ENCODE measurements at places on chromosomes 5 and 9. TPM values are rescaled to one million over a fixed set of nuclear protein-coding genes. Genes with fewer than 3 reads are reported as not detected.

ISOC1 gene
- polyA plus RNA-seq, result 26.4 TPM

C9orf78 gene
- 37.0 TPM for polyA plus RNA-seq

SYK gene
- polyA plus RNA-seq, result 5.0 TPM

NR5A1 gene
- not detected for polyA plus RNA-seq

PDE4D gene
- polyA plus RNA-seq, result 40.8 TPM

BTF3 gene
- 1,218 TPM for polyA plus RNA-seq

GARIN3 gene
- not detected for polyA plus RNA-seq

DDX4 gene
- 0.23 TPM for polyA plus RNA-seq

NUTM2G gene
- polyA plus RNA-seq, result 1.6 TPM

WNT8A gene
- not detected for polyA plus RNA-seq

PPP3R2 gene
- polyA plus RNA-seq, result not detected

IFNA2 gene
- polyA plus RNA-seq, result not detected

GRCh38 chr9:28301281-28301680 is 728.0 kb upstream of the C9orf72 start:
- DNase-seq, result no peak

GRCh38 chr5:125142458-125142857 is 396.0 kb upstream of the ZNF608 start:
- no peak for DNase-seq

DNA sequence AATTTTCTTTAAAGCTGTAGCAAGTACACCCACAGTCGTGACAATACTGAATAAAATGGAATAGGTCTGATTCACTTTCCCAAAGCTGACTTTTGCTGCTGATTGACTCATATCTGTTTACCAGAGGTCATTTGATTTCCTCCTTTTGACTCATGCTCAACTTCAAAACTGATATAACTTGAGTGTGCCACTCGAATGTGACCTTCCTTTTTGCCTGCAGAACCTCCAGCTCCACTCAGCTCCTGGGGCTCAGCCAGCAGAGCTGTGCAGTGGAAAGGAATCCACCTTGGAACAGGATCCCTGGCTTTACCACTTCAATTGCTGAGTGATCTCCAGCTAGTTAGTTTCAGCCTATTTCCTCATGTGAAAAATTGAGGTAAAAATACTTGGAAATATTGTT is 84.1 kb downstream of the FEM1C start:
- DNase-seq, result no peak

DNA sequence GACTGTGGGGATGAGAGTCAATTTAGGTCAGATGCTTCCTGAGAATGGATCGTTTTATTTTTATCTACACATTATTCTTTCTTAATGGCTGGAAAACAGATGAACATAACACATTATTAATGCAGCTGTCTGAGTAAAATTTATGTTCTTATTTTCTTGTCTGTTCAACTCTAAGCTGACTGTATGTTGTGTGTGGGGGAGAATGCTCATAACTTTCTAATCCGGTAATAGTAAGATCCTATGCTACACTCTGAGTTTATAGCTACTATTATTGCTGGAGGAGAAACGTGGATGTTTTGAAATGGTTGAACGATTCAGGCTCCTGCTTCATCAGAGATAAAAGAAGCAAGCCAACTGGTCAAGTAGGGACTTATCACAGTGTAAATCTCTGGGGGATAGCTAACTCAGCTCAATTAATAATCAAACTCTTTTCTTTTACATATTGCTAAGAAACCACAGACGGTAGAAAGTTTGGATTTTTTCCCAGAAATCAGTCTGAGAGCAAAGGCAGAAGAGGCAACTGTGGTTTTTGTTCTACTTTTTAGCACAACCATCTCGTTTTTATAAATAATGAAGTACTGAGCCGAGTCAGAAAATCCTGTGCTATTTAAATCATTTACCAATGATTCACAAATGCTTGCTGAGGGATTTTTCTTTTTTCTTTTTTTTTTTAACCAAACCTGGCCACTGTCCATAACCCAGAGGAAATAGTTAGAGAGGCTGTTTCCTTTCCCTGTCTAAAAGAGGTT is 265.0 kb upstream of the FAM174A start:
- peak; percentile 7 for DNase-seq

GRCh38 chr5:77449277-77449676 is 42.8 kb downstream of the WDR41 start:
- DNase-seq, result no peak

GRCh38 chr5:19886123-19886917 is 101.7 kb downstream of the CDH18 start:
- no peak for DNase-seq

- no peak for DNase-seq
Measured at GRCh38 chr5:100706776-100707175, 171.6 kb downstream of the FAM174A start.

DNA sequence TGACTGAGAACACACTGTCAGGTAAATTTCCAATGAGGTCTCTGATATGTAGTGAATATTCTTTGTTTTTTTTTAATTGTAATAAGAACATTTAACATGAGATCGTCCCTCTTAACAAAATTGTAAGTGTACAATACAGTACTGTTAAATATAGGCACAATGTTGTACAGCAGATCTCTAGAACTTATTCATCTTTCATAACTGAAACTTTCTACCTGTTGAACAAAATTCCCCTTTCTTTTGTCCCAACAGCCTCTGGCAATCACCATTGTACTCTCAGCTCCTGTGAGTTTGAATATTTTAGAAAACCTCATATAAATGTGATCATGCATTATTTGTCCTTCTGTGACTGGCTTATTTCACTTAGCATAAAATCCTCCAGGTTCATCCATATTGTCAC is 10.6 kb upstream of the PRLR start:
- no peak for DNase-seq

DNA sequence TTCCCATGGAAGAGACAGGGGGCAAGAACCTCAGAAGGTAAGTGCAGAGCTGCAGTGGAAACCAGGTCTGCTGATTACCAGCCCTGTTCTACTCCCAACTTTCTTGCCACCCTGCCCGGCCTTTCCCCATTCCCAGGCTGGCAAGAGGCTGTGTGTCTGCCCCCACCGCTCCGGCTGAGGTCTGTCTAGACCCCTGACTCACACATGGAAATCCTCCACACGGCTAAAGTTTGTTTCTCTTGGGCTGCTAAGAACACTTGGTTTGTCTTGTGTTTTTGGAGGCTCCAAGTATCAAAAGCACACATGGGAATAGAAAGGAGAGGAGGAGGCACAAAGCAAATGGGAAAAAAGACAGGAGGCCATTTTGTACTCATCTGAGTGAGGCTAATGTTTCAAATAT is 168.3 kb downstream of the GABBR2 start:
- no peak for DNase-seq

- no peak for DNase-seq
Measured at GRCh38 chr9:125140576-125140975, 2.8 kb downstream of the SCAI start.

DNA sequence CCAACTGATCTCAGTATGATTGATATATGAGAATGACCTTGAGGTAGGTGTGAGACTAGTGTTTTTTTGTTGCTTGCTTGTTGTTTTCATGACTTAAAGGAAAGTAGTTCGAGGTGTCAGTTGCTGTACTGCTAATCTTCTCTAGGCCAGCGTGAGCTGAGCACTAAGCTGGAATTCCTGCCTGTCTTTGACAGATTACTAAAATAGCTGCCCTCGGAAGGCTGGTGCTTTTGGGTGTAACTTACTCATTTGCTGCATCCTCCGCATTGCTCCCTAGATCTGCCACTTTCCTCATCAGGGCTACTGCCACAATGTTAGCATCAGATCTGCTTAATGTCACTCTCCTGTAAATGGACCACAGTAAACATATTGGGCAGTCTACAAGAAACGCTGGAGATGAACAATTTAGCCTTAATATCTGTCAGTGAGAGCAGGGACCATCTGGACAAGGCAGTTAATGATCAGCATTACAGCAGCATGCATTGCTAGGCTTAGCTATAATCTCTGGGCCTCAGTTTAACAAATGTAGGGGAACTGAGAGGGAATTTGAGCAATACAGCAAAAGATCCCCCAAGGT is 106.6 kb upstream of the CDH6 start:
- DNase-seq, result no peak

DNA sequence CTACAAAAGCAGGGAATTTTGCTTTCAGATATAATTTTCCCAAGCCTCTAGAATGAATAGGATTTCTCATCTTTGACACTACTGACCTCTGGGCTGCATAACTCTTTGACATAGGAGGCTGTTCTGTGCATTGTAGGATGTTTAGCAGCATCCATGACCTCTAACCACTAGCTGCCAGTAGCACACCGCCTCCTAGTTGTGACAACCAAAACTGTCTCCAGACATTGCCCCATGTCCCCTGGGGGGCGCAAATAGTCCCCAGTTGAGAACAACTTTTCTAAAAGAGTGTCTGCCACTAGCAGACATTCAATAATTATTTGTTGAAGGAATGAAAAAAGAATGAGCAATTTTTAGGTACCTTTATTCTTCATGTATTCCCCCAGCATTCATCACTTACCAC is 51.8 kb downstream of the POU4F3 start:
- no peak for DNase-seq

DNA sequence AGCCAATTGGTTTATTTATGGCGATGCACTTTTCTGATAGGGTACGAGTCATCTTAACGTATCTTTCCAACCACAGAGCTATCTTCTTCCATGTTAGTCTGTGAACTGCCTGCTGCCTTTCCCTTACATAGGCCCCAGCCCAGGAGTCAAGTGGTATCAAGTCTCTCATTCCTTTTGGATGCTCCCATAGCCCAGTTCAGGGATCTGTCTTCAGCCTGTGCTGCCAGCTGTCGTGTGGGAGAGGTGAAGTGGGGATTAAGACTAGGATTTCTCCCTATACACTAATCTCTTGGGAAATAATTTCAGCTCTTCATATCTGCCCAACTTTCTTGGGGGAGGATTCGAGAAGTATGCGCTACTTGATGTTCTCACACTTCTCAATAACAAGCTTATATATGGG is 475.7 kb downstream of the EBF1 start:
- DNase-seq, result no peak

DNA sequence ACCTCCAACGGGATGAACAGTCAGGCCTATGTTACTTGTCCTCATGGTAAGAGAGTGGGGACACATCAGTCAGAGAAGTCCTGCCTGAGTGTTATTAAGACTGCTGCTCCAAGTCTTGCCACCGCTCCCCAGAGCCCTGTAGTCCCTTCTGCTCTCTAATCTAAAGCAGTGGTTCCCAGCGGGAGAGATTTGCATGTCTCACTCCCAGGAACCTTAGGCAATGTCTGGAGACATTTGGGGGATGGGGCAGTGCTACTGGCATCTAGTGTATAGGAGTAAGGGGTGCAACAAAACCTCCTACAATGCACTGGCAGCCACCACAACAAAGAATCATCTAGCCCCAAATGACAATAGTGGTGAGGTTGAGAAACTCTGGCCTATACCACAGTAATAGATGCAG is 2.6 kb upstream of the SVEP1 start:
- no peak for DNase-seq

DNA sequence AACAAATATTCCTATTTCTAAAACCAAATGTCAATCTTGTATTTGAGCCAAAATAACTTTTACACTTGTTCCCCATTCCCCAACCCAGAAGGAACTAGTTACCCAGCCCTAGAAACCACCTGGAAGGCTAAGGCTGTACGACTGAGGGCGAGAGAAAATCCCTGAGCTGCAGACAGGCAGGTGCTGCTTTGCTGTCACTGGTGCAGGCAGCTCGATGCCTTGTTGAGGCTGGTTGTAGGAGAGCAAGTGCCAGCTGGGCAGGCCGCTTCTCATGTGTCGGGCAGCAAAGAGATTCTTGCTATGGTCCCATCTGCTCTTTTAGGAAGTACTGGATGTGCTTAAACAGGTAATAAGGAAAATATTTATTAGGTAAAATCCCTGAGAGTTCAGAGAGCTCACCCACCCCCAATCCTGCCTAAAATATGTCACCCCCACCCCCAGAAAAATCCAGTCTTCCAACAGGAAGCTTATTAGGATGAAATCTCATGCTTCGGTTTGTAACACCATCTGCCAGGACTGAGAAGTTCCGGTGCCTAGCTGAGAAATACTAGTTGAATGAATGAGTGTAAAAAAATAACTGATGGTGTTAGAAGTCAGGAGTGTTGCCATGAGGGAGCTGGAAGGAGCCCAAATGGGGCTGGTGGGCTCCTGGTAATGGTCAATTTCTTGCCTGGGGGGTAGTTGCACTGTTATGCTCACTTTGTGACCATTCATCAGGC is 91.1 kb upstream of the DMRT1 start:
- DNase-seq, result no peak

- no peak for DNase-seq
Measured at GRCh38 chr5:159338118-159338517, 7.8 kb upstream of the IL12B start.

DNA sequence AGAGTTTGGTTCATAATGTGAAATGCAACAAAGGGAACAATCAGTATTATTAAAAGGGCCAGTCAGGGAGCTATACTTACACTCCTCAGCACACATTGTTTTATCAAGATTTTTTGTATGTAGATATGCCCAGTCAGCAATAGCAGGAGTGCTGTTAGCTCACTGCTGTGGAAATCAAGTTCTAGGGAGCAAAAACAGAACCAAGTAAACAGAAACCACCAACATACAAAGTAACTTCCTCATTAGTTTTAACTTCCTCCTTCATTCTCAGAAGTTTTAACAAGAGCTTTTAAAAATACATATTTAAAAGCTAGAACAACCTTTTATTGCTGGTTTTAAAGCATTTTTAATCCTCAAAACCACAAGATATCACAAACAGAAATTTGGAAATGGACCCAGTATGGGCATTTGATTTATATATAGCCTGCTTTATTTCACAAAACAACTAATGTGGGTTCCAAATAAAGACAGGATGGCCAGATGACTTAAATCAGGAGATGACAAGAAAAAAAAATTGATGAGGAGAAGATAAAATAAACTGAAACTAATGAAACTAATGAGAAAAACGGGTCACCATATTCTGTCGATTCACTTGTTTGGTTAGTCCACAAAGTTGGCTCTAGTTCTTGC is 178.5 kb downstream of the ADAMTS12 start:
- no peak for DNase-seq

DNA sequence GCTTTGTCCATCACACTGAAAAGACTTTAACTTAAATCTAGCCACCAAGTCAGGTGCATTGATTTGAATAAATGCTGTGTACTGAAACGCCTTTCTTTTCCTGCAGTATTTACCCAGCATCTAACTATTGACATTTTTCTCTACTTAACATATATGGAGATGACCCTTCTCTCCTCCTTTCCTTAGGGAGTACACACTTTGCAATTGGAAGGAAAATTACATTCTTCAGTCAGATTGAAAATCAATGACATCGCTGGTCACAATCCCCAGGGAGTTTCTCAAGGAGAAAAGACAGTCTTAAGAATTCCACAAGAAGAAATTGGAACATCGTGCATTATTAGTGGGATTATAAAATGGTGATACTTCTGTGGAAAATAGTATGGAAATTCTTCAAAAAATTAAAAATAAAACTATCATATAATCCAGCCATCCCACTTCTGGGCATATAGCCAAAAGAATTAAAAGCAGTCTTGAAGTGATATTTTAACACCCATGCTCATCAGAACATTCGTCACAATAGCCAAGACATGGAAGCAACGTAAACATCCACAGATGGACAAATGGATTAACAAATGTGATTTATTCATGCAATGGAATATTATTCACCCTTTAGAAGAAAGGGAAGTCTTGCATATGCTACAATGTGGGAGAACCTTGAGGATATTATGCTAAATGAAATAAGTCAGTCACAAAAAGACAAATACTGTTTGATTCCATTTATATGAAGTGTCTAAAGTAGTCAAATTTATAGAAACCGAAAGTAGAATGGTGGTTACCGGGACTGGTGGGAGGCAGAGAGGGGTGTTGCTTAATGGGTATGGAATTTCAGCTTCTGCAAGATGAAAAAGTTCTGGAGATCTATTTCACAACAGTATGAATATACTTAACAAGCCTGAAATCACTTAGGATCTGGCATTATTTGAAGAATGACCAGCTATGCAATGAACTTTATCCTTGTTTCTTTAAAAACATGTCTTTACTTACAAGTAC is 14.3 kb upstream of the FREM1 start:
- no peak for DNase-seq

- no peak for DNase-seq
Measured at GRCh38 chr5:31008231-31008630, 185.3 kb upstream of the CDH6 start.
